ENCODE measurements at places on chromosomes 2 and 18.

DNA sequence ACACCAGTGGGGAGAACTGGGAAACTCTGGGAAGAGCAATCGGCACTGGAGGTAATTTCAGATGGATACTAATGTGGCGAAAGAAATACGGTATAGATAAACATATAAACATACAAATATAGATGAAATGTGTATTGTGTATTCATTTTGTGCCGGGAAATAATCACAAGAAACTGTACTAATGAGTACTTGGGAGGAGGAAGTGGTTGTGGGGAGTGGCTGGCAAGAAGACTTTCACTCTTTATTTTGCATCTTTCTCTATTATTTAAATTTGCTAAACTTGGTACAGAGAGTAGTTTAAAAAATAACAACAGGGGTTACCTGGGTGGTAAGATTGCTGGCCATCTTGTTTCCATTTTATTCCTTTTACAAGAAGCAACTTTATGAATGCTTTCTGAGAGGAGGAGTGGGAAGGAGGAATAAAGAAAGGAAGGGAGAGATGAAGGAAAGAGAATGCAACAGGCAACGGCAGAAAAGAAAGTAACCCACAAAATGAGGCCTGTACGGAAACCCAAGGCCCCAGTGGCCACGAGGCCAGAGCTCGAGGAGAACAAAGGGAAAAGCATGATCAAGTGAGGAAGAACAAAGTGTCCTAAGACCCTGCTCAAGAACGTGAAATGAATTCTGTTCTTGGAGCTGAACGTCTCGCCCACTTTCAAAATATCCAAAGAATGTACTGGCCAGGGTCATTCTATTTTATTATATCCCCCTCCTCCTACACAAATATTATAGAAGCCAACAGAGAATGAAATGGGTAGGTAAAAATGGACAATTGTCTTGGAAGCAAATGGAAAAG lies 45.2 kb downstream of the FAM178B start:
- DNase-seq: no peak

GRCh38 chr2:200179151-200179550 lies 127.3 kb upstream of the SPATS2L start:
- no peak for DNase-seq

DNA sequence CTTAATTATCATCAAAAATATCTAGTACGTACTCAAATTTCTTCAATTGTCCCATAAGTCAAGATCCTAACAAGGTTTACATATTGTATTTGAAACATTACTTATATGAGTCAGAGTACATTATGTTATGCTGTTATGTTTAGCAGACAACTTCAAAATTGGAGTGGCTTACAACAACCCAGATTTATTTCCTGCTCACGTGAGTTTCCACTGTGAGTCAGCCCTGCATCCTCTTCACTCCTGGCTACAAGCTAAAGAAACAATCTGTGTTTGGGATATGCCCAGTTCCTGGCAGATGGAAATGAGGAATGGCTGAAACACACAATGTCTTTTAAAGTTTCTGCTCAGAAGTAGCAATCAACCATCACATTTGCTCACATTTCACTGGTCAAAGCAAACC lies 31.5 kb upstream of the TANC1 start:
- DNase-seq: no peak

DNA sequence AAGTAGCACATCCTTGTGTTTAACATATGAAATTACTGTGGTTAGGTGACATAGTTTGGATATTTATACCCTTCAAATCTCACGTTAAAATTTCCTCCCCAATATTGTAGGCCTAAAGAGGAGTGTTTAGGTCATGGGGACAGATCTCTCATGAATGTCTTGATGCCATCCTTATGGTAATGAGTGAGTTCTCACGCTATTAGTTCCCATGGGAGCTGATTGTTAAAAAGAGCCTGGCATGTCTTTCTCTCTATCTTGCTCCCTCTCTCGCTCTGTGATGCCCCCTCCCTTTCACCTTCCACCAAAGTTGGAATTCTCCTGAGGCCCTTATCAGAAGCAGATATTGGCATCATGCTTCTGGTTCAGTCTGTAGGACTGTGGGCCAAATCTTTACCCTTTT lies 660.1 kb downstream of the ADCYAP1 start:
- no peak for DNase-seq

DNA sequence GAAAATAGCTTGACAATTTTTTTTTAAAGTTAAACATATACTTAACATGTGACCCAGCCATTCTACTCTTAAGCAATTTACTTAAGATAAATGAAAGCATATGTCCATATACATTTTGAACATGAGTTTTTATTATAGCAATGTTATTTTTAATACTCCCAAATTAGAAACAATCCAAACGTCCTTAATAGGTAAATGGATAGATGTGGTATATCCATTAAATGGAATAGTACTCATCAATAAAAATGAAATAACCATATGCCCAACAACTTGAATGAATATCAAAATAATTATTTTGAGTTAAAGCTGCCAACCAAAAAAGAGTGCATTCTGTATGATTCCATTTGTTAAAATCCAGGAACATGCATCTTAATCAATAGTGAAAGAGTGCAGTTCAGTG lies 29.1 kb downstream of the NCOA1 start:
- DNase-seq: no peak

DNA sequence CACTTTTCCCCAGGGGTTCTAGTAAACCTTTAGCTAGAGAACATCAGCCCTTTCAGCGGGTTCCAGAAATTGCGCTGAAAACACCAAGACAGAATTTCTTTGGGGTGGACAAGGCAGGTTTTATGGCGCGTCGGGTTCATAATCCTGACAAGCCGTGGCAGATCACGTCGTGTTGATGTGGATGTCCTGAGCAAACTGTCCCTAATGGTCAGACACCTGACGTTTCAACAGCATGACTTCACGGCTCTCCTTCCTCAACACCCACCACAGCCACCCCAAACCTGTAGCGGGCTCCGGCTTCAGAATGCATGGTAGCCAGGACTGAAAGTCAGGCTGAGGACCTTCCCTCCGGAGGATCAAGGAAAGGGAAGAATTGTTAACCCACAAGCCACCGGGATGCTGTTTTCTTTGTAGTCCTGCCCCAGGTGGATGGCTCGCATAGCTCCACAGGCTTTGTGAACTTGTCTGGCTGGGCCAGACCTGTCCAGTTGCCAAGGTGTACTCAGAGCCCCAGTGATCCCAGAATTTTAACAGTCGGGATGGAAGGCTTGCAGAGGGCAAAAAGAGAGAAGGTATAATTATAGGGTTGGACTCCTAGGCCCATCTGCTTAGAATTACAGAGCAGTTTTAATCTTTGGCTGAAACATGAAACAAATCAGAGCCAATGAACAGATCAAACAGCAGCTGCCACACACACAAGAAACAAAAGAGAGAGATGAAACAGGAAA lies 1.5 kb downstream of the APCDD1 start:
- no peak for DNase-seq

GRCh38 chr2:54247115-54247514 lies 8.9 kb downstream of the TSPYL6 start:
- DNase-seq: no peak

DNA sequence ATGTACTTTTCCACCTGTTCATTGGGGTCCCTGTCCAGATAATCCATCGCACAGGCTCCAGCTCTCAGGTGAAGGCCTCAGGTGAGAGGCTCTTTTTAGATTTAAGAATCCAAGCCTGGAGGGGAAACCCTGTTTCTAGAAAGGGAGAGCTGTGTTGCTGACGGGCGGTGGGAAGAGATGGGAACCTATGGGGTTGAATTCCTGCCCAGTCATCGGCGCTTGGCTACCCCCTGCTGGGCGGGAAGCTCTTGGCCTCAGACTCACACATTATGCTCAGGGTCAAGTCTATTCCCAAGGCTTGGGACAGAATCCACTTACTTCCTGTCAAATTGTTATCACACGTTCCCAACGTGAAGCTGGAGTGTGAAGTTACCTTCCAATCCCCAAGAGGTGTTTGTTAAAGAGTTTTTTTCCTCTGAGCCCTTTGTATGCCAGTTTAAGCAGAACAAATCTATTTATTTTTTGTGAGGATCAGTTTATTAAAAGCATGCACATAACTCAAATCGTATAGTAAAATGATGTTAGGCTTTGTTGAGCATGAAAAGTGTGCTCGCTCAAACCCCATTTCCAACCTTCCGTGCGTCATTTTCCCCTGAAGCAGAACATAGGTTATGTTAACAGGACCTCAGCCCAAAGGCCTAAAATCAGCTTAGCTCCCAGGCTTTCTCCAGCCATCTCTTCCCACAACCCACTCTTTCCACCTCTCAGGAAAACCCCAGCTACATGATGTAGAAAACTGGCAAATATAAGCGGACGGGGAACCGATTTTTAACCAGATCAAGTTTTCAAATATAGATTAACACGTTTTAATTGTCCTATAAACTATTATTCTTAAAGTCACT lies 181.7 kb upstream of the ETAA1 start:
- no peak for DNase-seq

- DNase-seq: no peak
These were observed 175.4 kb upstream of the SPRED2 start for GRCh38 chr2:65607662-65608305.

DNA sequence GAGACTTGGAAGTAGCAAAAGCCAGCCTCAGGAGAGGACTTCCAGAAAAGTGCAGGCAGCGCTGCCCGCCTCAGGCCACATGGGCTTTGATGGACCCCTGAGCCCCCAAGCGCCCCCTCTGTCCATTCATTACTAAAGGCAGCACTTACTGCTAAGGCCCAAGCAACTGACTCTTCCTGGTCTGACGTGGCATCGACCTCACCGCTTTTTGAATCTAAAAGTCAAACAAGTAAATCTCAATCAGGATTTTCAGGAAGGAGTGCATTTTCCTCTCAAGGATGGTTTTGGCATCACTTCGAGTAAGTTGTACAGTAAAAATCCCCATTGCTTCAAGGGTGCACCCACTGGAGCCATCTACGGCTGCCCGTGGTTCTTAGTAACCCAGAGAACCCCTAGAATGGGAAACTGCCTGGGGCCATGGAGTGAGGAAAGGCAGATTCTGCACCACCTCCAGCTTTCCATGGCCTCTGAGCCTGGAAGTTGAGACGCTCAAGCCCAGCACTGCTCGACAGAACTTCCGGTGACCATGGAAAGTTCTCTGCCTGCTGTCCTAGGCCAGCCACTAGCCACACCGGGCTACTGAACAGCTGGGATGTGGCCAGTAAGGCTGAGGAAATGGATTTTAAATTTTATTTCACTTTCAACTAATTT lies 7.0 kb downstream of the HJURP start:
- no peak for DNase-seq

GRCh38 chr18:51480407-51481261 lies 283.2 kb upstream of the MEX3C start:
- DNase-seq: no peak

- no peak for DNase-seq
These were observed 153.8 kb downstream of the PIEZO2 start for GRCh38 chr18:10995550-10995949.

GRCh38 chr2:99725820-99726219 lies 236.0 kb upstream of the REV1 start:
- DNase-seq: no peak

GRCh38 chr2:85504778-85505261 lies 34.1 kb upstream of the MAT2A start:
- DNase-seq: no peak

DNA sequence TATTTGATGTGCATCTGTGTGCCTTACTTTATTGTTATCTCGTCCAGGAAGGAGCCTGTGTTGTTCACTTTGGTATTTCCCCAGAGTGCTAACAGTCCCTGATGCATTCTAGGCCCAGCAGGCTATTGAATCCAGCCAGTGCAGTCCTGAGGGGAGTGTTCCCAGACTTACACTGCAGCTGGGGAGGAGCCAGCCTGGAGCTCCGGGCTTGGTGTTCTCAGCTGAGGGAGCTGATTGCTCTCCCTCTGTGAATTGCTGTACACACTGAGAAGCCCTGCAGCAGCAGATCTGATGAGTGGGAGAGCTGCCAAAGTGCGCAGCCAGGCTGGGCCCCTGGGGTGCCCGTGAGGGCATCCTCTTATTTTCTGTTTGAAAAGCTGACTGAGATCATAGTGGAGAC lies 159.2 kb downstream of the GALNT3 start:
- no peak for DNase-seq

DNA sequence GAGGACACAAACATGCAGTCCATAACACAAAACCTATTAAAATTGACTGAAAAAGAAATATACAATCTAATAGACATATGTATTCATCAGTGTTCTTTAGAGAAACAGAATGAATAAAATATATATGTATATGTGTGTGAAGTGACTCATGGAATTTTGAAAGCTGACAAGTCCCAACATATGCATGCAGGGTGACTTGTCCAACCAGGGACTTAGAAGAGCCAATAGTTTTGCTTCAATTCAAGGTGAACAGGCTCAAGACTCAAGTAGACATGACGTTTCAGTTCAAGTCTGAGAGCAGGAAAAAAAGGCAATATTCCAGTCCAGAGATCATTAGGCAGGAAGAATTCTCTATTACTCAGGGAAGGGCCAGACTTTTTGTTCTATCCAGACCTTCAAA lies 271.2 kb upstream of the SETBP1 start:
- DNase-seq: no peak

- DNase-seq: no peak
These were observed 73.8 kb downstream of the ZNF385B start for GRCh38 chr2:179787601-179788000.

- no peak for DNase-seq
These were observed 102.8 kb upstream of the STPG4 start for GRCh38 chr2:47257946-47258348.

DNA sequence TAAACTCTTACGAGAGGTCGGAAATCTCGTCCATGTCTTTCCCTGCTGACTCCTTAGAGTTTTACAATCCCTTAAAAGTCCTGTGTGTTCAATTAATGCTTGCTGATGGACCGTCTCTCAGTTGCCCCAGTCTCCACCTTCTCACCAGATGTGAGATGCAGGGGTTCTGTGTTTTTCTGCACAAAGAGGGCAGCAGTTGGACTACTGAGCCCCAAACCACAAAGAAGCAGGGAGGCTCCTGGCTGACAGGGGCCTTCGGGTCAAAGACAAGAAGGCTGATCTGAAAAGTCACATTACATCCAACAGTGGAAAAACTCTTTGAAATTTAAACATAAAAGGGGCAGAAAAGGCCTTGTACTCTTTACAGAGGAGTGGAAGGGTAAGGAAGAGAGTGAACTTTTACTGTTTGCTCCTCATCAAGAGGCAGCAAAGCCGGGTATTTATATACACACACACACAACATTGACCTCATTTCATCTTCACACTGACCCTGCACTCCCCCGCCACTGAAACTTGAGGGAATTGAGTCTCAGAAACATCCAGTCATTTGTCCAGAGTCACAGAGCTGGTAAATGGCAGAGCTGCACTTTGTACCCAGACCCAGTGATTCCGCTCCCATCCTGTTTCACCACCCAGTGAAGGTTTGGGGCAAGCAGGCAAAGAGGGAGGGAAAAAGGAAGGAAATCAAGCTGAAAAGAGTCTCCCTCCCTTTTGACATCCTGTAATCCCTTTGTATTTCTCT lies 23.7 kb downstream of the MRPL33 start:
- no peak for DNase-seq

- no peak for DNase-seq
These were observed 88.9 kb downstream of the POLE4 start for GRCh38 chr2:75047189-75047991.
